ENCODE measurements at places on chromosomes 2 and 18.
A peak's percentile ranks its signal among the peaks of the same experiment; 100 is the strongest.

DNA sequence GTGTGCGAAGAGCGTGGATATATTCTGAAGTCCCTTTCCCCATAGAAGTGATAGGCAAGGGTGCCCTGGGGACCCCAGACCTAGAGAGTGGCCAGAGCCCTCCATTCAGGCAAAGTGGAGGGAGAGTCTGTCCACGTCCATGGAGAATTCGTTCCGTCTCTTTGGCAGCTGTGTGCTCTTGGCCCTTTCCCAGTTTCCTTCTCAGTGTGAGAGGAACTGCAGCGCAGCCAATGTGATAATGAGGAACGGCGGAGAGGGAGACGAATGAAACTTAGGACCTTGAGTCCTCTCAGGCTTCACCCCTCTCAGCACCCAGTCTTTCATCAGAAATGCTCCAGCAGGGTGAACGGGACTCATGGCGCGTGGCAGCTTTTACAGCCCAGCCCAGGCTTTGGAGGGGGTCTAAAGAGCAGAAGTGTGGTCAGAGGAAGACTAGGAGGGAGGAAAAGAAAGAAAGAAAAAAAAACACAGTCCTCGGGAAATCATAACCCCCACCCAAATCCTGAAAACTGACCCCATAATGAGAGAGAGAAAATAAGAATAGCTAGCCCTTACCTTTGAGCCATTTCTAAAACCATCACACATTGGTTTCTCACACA is 95.0 kb upstream of the RIOK3 start:
- no peak for DNase-seq

- DNase-seq = no peak
These were observed 21.2 kb downstream of the GORASP2 start for GRCh38 chr2:170950221-170950761.

GRCh38 chr18:57429167-57430078 is 5.8 kb upstream of the ONECUT2 start:
- no peak for DNase-seq

DNA sequence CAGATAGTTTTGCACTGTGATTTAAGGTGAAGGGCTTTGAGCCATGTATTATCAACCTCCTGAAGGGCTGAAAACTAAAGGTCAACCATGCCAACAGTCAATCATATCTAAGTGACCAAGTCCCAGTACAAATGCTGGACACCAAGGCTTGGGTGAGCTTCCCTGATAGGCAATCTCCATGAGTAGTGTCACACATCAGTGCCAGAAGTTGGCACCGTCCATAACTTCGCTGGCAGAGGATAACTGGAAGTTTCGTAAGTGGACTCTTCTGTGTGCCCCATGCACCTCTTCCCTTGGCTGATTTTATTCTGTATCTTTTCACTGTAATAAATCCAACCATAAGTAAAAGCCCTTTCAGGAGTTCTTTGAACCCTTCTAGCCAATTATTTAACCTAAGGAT is 13.2 kb downstream of the REV1 start:
- no peak for DNase-seq

- DNase-seq = no peak
These were observed 130.1 kb upstream of the PIEZO2 start for GRCh38 chr18:11279461-11279860.

- no peak for DNase-seq
These were observed 188.2 kb downstream of the LTBP1 start for GRCh38 chr2:33134791-33135560.

- DNase-seq = no peak
These were observed 204.9 kb downstream of the PTGR3 start for GRCh38 chr18:75003764-75004690.

GRCh38 chr2:59385971-59386370 is 1144.8 kb upstream of the FANCL start:
- DNase-seq = no peak

DNA sequence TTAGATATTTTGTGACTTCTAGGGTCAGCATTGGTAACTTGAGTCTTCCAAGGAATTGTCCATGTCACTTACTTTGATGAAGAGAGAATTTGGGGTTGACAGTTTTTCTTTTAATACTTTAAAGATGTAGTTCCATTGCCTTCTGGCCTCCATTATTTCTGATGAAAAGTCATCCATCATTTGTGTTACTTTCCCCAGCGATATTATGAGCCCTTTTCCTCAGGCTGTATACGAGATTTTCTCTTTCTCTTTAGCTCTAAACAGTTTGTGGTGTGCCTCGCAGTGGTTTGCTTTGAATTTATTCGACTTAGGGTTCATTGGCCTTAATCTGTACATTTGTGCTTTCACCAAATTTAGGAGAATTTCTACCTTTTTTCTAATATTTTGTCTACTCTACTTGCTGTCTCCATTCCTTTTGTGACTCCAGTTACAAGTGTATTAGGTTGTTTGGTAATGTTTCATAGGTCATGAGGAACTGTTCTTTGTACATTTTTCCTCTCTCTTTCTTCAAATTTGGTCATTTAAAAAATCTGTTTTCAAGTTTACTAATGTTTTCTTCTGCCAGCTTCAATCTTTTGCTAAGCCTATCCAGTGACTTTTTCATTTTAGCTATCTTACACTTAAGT is 131.4 kb upstream of the OTOS start:
- DNase-seq = no peak

DNA sequence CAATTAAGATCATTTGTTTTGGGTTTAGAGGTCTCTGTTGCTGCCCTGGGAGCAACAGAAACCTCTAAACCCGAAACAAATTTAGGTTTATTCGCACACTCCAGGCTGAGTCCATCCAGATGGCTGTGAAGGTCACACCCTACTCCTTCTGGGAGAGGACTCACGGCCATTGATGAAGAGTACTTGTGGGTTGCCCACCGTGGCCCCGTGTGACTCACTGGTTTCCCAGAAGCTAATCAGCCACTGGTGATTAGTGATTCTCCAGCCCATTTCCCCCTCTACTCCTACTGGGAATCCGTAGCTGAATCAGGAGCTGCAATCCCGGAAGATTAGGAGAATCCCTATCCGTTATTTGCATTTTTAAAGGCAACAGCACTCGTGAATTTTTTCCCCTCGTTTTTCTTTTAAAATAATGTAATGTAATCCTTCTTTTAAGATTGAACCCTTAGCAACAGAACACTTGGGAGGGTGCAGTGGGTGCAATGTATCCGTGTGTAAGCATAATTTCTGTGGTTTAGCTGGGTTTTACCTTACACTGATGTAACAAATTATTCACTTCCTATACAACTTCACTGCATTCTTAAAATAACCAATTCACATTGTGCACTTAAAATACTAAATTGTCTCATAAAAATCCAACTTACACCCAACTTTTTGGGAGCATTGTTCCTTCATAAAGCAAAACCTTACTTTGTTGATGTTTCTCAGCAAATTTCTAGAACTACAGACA is 27.5 kb upstream of the EPAS1 start:
- no peak for DNase-seq

DNA sequence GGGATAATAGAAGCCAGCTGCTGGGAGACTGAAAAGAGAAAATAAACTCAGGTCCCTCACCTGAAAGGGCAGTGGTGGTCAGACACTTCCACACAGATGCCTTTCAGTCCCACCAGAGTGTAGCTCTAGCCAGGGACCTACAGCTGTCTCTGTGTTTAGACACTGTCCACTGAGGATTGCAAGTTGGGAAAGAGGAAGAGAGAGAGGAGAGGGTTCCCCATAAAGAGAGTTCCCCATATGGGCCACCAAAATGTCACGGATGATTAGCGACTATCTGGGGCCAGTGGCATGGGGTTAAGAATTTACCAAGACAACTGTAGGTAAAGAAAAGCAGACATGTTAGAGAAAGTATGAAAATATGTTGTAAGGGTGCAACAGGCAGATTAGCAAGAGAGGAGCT is 36.7 kb upstream of the SKA1 start:
- DNase-seq = no peak

- DNase-seq = no peak
These were observed 75.0 kb downstream of the TMEM237 start for GRCh38 chr2:201568217-201568820.

DNA sequence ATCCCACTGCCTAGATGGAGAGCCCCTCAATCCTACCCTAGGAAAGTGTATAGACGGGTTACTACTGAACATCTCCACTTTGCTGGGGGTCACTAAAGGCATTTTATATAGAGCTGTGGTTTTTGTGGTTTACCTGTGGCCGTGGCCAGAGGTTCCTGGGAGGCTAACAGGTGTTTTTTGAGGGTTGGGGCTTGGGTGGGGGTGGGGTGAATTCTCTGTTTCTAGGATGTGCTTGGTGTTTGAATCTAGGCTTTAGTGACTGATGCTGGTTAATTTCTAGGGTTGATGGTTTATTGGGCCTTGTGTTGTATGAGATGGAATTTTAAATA is 7.7 kb downstream of the HOXD8 start:
- no peak for DNase-seq

DNA sequence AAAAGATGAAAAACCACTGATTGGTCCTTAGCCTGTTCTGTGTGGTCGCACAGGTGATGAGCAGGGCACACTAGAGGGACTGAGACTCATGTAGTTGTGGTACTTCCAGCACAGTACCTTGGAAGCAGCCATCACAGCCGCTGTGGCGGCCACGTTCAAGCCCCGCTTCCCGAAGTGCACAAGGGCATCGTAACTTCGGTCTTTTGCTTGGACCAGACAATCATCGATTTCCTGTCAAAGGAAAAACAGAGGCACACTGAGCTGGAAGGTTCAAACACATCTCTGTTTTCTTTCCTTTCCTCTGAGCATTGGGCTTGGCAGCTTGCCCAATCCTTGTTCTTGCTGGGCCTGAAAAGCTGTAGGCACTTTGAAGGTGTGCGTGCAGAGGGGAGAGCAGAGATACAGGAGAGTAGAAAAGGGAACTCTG is 52.6 kb downstream of the MRPL35 start:
- no peak for DNase-seq

DNA sequence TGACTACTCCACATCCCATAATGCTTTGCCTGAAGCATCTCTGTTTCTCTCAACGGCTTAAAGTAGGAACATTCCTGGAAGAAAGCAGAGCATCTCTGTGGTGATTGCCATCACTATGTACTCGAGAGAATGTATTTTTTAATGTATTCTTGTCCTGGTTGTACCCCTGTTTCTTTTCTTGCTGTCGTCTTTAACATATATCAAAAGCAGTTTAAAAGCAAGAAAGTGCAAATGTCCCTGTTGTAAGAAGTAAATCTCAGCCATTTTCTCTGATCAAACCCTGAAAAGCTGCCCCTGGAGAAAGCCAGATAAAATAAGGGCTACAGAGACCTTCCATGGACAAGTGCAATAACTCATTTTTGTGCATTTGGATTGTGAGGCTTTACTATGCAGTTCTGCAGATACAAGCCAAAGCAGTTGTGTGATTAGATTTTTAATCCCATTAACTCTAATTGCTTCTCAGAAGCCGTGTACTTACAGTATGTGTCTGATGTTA is 70.8 kb downstream of the XIRP2 start:
- DNase-seq = no peak

GRCh38 chr2:121689356-121689755 is 40.1 kb upstream of the CLASP1 start:
- DNase-seq = peak; percentile 24

GRCh38 chr2:26475832-26476501 is 2.0 kb downstream of the OTOF start:
- no peak for DNase-seq

DNA sequence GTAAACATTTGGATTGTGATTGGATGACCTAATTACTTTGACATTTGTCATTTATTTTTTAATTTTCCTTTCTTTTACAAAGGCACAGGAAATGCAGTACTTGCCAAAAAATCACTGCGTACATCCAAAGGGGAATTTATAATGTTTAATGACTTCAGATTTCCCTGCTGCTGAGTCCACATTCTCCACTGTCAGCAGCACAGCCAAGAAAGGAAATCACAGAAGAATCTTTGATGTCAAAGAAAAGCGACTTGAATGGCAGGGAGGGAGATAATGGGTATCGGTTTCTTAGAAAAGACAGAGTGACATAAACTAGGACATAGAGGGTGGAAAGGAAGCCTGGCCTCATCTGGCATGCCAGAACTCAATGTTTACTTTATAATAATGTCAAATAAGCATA is 41.4 kb upstream of the COPS8 start:
- no peak for DNase-seq

GRCh38 chr2:12764075-12764730 is 47.5 kb downstream of the TRIB2 start:
- no peak for DNase-seq

DNA sequence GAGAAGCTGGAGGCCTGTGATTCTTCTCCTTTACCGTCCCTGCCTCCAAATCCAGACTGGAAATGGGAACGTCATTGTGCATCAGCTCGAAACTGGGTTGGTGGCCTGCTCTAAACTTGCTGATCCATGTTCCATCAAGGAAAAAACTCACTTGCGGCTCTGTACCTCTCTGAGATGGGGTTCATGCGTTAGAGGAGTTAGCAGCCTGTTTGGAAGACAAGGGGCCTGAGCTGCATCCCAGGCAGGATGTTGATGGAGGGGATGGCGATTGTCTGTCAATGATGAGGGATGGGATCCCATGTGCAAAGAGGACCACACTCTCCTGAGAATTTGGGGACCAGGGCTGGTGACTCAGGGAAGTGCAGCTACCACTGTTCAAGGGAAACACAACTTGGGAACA is 26.0 kb downstream of the TWIST2 start:
- DNase-seq = no peak

- DNase-seq = peak; percentile 63
These were observed 894.5 kb upstream of the POU3F3 start for GRCh38 chr2:103959174-103960128.

GRCh38 chr2:122471753-122472152 is 716.3 kb downstream of the TSN start:
- DNase-seq = no peak

DNA sequence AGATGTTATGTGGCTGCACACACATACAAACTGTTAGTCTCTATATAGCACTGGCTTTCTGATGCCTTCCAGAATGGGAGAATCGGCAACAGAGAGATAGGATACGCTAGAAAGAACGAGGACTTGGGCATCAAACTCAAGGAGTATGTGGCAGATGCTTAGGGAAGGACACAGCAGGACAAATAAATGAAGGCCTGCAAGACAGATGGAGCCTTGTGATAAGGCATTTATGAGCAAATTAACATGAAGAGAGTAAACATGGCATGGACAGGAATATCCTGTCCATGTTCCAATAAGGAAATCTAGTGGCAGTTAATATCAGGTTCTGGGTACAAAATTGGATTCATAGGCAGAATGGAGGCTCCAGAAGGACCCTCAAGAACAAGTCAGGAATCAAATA is 136.9 kb downstream of the SLC4A10 start:
- no peak for DNase-seq

- DNase-seq = no peak
These were observed 59.8 kb downstream of the ANO7 start for GRCh38 chr2:241248289-241248688.

DNA sequence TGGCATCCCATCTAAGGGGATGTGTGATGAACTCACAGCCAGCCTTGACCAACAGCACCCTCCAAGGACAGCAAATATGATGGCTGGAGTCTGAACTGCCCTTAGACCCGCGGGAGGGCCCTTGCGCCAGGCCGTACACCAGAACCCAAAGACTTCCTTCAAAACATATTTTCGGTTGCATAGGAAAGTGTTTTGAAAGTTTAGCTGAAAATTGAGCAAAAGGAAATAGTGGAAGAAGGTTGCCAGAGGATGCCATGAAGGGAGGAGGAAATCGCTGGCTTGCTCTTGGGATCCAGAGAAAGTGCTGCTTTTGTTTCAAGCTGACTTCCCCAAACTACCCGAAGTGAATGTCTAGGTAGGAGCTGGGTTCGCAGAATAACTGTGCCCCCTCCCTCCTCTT is 61.3 kb downstream of the IL1R2 start:
- no peak for DNase-seq

Measured in iPS-NIHi11 (cell line).